ENCODE measurements at places on chromosomes 12 and 14.

- DNase-seq = no peak
These were observed 46.0 kb downstream of the KCNK10 start for GRCh38 chr14:88276923-88277596.

DNA sequence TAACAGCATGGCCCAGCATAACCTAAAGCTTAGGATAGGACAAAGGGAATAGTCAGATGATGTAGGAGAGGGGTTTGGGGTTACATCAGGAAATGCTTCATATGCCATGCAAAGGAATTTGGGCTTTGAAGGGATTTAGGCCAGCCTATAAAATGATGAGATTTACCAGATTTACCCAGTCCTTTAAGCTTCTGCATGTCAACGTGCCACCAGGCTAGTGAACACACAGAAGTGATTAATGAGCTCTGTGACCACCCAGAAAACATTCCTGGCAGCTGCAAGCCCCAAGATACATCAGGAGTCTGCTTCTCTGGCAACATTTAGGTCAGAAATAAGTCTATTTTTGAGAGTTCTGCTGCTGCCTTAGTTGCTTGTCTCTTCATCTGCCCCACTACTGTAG is 118.3 kb downstream of the LRIG3 start:
- no peak for DNase-seq

DNA sequence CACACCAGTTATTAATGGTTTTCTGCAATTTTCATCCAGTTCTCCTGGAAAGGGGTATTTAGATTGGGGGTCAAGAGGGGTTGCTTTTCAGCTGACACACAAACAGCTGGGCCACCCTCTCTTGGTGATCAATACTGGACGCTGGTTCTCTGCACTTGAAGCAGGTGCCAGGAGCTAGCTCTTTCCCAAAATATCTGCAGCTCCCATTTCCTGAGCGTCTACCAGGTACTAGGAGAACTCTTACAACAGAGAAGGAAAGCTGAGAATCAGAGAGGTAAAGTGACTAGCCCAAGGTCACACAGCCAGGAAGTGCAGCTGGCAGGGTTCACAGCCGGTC is 1.2 kb downstream of the TESC start:
- DNase-seq = no peak

GRCh38 chr14:75879031-75879430 is 102.8 kb downstream of the TGFB3 start:
- DNase-seq = peak; percentile 68

DNA sequence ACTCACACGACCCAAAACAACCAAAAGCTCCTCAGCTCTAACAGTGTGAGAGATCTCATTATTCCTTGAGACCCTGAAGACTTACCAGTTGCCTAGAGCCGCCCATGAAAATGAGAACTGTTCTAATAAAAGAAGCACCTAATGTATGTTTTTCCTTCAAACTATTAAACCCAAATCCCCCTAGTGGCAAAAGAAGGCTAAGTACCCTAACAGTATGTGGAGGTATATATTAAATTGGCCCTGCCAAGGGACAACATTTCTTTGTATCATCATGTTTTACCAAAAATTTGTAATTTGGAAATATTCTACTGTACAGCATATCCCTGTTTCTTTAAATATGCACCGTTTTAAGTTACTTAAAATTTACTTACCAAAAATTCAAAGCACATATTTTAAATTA is 38.0 kb upstream of the PPFIA2 start:
- DNase-seq = no peak

- no peak for DNase-seq
These were observed 188.2 kb downstream of the TMTC2 start for GRCh38 chr12:82874945-82875344.

DNA sequence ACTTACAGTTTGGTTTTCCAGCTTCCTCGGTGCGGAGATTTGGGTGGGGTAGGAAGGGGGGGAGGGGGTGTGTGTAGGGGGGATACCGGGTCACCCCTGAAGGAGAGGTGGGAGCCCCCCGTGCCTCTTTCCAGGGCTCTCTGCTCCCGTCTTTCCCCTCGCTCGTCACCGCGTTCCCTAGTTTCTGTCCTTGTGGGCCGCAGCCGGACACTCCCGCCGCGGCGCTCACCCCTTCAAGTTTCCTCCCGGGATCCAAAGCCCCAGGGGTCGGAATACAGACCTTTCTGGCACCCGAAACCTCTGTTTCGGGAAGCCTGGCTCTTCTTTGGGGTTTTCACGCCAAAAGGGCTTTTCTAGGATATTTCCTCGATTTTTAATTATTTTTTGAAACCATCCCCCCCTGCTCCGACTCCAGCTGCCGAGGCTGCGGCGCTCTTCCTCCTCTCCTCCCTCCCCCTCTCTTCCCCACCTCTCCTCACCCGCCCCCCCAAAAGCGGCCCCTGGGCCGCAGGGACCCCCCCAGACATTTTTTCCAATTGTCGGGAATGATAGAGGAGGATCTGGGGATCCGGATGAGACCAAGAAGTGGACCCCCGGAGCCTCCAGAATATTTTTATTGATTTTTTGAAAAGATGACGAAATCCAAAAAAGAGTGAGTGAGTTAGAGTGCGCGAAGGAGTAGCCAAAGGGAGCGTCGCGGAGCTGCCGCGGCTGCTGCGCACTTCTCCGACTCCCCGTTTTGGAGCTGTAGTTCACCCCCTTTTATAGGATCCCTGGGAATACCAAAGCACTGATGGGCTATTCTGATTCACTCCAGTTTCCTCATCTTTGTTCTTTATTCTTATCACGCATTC is 1.7 kb downstream of the CCND2 start:
- DNase-seq = no peak

DNA sequence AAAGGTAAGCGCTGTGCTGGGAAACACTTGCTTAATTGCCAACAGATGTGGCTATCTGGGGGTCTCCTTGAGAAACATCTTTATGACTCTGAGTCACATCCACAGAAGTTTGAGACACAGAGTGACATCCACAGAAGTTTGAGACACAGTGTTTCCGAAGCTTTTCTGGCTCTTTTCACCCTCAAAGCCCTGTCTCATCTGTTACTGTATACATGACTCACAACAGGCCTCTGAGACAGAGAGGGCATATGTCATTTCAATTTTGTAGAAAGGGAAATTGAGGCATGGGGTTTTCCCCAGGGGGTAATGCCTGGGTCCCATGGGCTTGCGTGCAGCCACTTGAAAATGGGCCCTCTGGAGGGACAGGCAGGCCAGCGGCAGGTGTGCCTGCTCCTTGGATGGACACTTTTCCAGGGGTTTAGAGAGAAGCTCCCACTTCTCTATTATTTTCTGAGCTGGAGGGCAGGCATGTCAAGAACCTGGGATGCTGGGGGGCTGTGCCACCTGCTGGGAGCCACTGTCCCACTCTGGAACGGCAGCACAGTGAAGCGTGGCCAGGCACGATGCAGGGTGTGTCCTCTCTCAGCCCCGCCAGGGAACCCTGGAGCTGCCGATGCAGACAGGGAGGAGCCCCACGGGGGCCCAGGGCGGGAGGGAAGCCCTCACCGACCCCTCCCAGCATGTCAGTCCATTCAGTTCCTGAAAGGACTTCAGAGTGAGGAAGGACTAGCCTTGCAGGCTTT is 111.3 kb upstream of the FKBP4 start:
- DNase-seq = no peak

DNA sequence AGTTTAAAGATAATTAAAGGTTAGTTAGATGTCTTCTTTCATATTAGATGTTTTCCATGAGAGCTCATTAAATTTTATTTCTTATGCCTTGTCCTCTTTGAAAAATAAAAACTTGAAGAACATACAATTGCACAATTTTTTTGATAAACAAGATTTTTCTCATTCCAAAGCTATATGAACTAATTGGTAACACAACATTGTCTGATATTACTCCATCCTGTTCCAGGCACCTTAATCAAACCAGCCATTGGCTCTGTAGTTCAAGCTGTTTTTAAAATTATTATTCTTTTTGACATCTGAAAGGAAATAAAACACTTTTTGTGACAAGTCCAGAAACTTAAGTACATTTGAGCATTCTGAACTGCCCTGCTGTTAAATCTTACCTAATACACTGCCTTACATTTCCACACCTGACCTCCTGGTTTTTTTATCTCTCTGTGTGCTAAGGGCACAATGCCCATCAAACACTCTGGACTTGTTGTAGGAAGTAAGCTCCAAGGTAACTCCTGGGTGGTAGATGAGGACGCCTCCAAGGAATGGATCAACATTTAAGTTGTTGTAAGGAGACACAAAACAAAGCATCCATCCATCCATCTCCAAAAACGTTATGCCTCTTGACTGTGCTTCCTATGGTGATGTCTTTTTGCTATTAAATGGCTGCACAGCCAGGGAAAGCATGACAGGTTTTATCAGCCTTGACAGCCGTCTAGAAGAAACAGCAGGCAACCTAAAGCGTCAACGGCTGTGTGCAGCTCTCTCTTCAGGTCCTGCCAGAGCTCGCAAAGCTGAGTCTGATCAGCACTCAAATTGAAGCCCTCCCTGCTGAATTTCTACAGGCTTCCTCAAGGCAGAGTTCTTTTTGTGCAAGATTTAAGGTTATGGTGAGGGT is 449.9 kb upstream of the FLRT2 start:
- no peak for DNase-seq

GRCh38 chr14:103898204-103898603 is 30.1 kb upstream of the TDRD9 start:
- no peak for DNase-seq

DNA sequence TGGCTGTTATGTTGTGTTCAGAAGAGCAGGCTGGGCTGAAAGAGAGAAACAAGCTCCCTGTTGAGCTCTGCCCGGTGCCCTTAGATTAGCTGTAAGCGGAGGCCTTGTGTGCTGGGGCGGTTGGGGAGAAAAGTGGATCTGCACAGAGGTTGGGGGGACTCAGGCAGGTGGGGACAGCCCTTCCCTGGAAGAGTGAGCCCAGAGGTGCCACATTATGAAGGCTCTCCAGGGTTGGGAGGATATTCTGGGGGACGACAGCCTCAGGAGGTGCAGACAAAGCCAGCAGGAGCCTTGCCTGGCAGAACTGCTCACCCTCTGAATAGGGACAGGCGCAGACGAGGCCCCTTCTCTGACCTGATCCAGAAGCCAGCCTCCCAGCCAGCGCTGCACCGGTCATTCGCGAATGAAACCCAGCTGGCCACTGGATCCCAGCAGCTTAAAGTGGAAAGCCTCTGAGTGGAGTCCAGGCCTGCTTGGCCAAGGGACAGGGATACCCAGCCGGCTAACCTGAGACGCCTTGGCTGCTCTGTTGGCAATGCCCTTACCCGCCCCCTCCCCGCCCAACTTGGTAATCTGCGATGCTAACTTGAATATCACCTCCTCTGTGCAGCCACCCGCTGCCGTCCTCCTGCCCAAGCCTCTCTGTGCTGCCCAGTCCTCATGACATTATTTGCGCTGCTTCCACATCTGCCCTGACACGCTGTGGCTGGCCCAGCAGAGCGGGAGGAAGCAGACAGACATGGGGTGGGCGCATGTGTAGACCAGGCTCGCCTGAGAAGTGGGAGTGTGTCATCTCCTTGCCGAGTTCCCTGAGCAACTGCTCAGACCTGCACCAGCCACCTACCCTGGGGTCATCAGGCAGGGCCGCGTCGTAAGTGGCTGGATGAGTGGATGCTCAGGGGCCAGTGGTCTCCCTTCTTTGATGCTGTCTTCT is 5.6 kb downstream of the HIP1R start:
- DNase-seq = no peak

DNA sequence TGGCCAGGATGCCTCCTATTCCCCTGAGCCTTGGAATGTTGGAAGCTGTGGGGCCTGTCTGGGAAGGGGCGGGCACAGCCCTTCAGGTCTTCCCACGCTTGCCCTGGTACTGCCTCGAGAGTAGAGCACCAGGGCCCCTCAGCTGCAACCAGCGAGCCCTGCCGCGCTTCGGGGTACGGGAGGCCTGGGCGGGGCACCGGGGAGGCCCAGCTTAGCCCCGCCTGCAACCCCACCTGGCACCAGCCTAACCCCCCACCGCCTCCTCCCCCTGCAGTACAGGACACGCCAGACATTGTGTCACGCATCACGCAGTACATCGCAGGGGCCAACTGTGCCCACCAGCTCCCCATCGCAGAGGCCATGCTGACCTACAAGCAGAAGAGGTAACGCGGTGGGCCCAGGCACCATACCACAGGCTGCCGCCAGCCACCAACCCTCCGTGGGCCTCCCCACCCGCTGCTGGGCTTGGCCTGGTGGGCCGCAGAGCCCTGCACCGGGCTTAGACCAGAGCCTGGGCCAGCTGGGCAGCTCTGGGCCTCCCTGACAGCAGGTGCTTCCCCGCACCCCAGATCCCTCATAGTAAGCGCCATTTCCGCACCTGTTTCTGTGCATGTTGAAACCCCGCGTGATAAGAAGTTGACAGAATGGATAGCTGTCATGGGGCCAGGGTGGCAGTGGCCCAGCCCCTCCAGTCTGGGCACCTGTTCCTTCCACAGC is 13.6 kb upstream of the TEX22 start:
- DNase-seq = no peak

GRCh38 chr12:30507576-30507975 is 188.1 kb downstream of the IPO8 start:
- DNase-seq = no peak

GRCh38 chr12:45247589-45247988 is 31.7 kb downstream of the ANO6 start:
- no peak for DNase-seq

- no peak for DNase-seq
These were observed 602 bp downstream of the CHFR start for GRCh38 chr12:132886529-132887477.

GRCh38 chr12:108090932-108091678 is 38.0 kb upstream of the WSCD2 start:
- no peak for DNase-seq

Data from AG09309 (cell line).